GM23248 (cell line): ENCODE measurements at places on chromosomes 13 and 19. TPM values are rescaled to one million over a fixed set of nuclear protein-coding genes. Genes with fewer than 3 reads are reported as not detected.

Gene TMEM91
- total RNA-seq, result 3.9 and 5.3 TPM in 2 replicates

- peak; percentile 81 for DNase-seq
These were observed 1.4 kb downstream of the PLPP2 start for GRCh38 chr19:289651-290371.

- DNase-seq, result peak; percentile 0
These were observed 611.4 kb downstream of the PCDH9 start for GRCh38 chr13:66618702-66619101.

Gene TMEM86B
- total RNA-seq, result 0.63 and 2.4 TPM in 2 replicates
